ENCODE measurements at places on chromosomes 2 and 18.

GRCh38 chr18:63882333-63883141 is 5.0 kb upstream of the SERPINB2 start:
- no peak for DNase-seq

DNA sequence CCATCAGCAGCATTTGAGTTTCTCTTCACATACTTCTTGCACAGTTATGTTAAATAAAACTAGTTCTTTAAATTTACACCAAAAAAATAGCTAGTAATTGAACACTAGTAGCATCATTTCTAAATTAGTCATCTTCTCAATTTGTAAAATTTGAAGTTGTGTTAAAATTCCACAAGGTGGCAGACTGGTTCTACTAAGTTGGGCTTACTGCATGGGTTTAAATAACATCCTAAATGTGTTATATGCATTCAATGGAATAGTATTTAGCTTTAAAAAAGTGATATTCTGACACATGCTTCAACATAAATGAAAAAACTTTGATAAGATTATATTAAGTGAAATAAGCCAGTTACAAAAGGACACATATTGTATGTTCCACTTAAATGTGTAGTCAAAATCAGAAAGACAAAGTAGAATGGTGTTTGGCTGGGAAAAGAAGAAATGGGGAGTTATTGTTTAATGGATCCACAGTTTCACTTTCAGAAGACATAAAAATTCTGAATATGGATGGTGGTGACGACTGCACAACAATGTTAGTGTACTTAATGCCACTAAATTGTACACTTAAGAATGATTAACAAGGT is 28.7 kb upstream of the RPRD1A start:
- DNase-seq = peak; percentile 35

- DNase-seq = no peak
These were observed 19.2 kb downstream of the SH3RF3 start for GRCh38 chr2:109148117-109148746.

- no peak for DNase-seq
These were observed 221.1 kb downstream of the ANAPC1 start for GRCh38 chr2:111662771-111663470.

DNA sequence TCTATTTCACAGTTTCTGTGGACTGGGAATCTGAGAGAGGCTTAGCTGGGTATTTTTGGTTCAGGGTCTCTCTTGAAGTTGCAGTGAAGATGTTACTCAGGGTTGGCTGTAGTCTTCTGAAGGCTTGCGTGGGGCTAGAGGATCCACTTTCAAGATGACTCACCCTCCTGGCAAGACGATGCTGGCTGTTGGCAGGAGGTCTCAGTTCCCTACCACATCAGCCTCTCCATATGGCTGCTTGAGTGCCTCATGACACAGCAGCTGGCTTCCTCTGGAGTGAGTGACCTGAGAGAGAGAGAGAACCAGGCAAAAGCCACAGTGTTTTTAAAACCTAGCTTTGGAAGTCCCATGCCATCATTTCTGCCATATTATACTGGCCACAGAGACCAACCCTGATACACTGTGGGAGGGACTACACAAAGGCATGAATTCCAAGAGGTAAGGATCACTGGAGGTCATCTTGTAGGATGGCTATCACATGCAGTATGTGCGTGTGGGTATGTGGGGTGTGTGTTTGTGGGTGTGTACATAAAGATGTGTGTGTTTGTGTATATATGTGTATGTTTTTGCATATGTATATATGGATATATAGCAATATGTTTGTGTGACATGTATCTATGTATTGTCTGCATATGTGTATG is 25.1 kb downstream of the DNPEP start:
- DNase-seq = no peak
